NCI-H1105 (cell line): ENCODE measurements at places on chromosomes 1 and 21.

GRCh38 chr1:160608057-160608456 is 28.8 kb upstream of the CD84 start:
- no peak for DNase-seq

DNA sequence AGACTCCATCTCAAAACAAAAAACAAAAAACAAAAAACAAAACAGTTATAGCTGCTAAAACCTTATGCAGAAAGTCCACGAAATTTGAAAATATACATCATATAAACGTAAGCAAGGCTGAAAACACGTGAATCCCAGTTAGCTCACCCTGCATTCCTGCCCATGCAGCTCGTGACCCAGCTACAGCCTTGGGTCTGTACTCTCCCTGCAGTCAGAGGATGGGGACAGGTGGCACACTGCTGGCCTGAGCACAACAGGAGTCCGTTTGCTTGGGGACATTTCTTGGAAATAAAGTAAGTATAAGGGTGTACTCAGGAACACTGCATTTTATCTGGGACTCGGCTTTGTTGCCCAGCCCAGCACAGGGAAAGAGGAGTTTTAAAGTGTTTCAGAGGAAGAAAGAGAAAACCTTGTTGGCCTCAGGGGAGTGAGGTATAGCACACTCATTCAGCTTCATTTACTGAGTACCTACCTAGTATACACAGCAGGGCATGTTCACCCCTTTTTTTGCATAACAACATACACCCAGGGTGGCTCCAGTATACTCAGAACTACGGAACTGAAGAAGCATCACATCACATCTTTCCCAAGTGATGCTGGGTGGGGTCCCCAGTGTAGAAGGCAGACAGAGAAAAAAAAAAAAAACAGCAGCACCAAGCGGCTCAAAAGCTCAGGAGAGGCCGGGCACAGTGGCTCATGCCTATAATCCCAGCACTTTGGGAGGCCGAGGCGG is 44.1 kb downstream of the CAPZB start:
- DNase-seq, result no peak

- no peak for DNase-seq
Observed at GRCh38 chr1:40930174-40930964, 49.1 kb upstream of the CTPS1 start.

GRCh38 chr1:216805953-216806352 is 82.7 kb upstream of the ESRRG start:
- peak; percentile 72 for DNase-seq

- no peak for DNase-seq
Observed at GRCh38 chr1:57124768-57125446, 159.1 kb upstream of the C8B start.

DNA sequence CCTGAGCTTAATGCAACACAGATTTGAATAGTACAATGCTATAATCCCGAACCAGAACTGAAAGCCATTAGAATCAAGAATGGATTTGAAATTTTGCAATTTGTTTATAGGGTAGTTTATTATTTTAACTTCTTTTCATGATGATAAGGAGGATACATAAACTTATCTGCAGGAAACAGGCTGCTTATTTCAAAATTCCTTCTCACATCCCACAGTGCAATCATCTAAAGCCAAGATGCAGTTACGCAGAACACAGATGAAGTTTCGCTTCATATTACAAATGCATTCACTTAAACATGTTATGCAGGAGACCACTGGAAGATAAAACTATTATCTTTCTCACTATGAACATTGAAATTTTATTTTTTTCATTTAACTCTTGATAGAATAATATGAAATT is 1019.6 kb downstream of the PLA2G4A start:
- no peak for DNase-seq

- DNase-seq, result no peak
Observed at GRCh38 chr1:119364640-119365039, 3.9 kb upstream of the HAO2 start.

- DNase-seq, result no peak
Observed at GRCh38 chr1:77649127-77649526, 33.3 kb downstream of the ZZZ3 start.

- no peak for DNase-seq
Observed at GRCh38 chr1:109266965-109267364, 16.0 kb downstream of the PSRC1 start.

- no peak for DNase-seq
Observed at GRCh38 chr1:219539645-219540254, 73.2 kb downstream of the ZC3H11B start.

DNA sequence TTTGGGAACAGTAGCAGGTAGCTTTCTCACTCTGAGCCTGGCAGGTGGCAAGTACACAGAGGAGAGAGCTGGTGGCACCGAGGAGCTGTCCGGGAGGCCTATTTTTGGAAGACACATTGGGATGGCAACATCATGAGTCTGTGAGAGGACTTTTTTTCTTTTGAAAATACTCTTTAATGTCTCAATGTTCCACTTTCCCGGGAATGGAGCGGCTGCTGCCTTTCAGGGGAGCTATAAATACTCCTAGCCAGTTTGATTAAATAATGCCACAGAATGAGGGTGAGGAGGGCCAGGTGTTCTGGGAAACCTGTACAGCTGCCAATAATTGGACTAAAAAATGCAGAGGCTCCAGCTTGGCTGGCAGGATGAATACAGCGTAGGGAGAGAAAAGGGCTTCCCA is 93.3 kb upstream of the COG2 start:
- peak; percentile 82 for DNase-seq

DNA sequence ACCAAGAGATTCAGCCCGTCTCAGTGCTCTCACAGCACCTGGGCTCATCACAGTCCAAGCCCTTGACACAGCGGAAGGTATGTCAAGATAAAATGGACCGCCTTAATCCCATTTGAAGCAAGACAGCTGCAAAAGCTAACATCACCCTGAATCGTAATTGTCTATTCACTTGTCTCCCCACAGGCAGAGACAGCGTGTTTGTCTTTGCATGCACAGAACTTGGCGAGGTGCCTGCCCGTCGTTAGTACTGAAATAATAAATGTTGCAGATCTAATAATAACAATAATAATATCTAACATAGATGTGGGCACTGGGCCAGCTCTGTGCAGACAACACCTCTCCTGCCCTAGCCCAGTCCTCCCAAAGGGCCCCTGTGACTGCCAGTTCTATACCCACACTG is 271.7 kb downstream of the NPHP4 start:
- DNase-seq, result peak; percentile 97

GRCh38 chr1:165344736-165345135 is 11.8 kb downstream of the LMX1A start:
- DNase-seq, result no peak

- no peak for DNase-seq
Observed at GRCh38 chr1:245067257-245067656, 87.5 kb upstream of the KIF26B start.

DNA sequence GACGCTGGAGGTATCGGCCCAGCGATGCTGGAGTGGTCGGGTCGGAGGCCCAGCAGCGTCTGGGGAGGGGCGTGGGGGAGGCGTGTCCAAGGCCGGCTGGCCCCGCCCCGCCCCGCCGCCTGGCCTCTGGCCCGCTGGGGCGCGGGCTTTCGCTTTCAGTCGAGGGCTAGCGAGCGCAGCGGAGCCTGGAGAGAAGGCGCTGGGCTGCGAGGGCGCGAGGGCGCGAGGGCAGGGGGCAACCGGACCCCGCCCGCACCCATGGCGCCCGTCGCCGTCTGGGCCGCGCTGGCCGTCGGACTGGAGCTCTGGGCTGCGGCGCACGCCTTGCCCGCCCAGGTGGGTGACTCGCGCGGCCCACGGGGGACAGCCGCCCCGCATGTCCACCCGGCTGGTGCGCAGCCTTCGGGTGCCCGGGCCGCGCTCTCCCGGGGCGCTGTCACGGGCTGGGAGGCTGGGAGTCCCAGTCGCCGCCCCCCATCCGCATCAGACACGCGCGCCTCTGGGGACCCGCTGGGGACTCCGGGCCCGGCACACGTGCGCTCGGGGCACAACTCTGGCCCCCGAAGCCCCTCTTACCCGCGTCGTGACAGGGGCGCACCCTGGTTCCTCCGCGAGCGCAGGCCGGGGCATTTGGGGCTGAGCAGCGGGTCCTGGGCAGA is at the start of gene TNFRSF1B:
TSS of gene TNFRSF1B (plus strand) at position 158 of the 659 bp plus-strand sequence. CDS start at position 259, 101 bp downstream.
- no peak for DNase-seq

DNA sequence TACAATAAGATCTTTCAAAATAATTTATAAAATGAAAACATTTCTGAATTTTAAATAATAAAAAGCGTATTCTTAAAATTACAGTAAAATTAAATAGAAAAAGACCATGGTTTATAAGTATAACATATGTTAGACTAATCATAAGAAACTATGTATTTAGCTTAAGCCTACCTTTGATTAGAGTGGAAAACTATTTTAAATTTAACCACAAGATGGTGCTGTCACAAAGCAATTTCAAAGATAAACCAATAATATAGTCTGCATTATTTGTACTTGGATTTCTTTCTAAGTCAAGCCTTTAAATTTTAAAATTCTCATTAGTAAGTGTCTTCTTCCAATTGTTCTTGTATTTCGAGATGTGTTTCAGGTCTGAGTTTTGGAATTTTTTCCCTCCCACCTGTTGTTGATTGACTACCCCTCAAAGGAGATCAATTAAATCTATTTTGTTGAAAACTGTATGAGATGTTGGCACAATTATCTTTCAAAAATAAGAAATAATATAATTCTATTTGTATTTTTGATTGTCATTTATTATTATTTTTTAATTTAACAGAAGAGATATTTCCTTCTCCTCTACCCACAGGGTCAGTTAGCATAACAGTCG is 459.8 kb downstream of the KCNT2 start:
- peak; percentile 12 for DNase-seq

- no peak for DNase-seq
Observed at GRCh38 chr1:226826479-226827261, 43.7 kb upstream of the PSEN2 start.

DNA sequence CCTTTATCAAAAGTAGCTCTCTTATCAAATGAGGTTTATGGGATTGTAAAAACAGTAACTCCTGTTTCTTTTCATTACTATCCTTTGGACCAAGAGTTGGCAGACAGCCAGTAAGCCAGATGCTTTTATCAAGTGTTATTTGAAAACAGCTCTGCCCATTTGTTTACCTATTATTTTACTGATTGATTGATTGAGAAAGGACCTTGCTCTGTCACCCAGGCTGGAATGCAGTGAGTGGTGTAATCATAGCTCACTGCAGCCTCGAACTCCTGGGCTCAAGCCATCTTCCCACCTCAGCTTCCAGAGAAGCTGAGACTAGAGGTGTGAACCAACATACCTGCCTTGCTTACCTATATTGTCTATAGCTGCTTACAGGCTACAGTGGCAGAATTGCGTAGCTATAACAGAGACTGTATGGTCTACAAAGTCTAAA is 3.6 kb downstream of the PRKAB2 start:
- peak; percentile 18 for DNase-seq

- DNase-seq, result no peak
Observed at GRCh38 chr1:3015744-3016143, 5.5 kb upstream of the ACTRT2 start.

DNA sequence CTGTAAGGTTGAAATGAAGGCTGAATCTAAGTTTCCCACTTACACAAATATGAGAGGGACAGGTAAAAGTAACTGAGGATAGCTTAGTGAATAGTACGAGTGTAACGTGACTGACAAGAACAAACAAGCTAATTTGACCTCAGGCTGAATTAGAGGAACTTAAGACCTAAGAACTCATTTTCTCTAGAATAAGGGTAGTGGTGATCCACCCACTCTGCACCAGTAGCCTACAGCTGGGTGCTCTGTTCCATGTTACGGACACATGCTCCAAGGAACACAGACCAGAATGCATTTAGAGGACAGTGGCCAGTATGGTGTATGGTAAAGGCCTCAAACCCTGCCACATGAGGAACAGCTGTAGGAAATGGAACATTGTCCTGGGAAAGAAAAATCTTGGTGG is 14.9 kb upstream of the TMEM9 start:
- no peak for DNase-seq

- no peak for DNase-seq
Observed at GRCh38 chr21:21028275-21028820, 30.1 kb downstream of the NCAM2 start.

DNA sequence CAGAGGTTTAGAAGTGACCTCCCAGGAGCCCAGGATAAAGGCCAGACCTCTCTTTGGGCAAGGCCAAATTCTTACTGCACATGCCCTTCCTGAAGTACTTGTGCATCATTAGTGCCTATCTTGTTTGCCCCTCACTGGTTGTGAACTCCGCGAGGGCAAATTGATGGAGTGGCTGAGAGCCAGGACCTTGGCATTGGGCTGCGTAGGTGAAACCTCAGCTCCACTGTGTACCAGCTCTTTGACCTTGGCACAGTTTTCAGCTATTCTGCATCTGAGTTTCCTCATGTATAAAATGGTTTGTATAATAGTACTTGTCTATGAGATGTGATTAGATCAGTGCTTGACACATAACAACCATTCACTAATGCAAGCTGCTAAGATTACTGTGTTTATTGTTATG is 11.5 kb downstream of the OTUD3 start:
- no peak for DNase-seq

GRCh38 chr1:160710517-160711252 is 937 bp downstream of the CD48 start:
- DNase-seq, result no peak
